ENCODE measurements at places on chromosomes 5 and 9.

DNA sequence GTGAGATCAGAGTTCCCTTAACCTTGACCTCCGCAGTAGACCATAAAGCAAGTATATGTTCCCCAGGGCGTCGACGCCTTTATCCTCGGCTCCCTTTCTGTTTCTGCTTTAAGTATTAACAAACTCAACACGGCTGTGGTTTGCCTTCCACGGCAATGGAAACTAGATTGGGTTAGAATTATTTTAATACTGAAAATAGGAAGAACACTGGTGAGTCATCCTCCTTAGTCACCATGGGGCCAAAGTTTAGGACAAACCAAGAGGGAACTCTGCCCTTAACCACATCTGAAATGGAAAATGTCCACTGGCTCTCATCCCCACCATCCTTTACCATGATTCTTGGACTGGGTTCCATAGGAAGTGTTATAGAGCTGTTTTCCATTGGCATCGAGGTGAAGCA lies 386.1 kb downstream of the ACTL7B start:
- H3K4me3 ChIP-seq, result no peak overlapping the region
- peak; percentile 78 for DNase-seq
- no peaks in the 10 kb centered on the region for H3K36me3 ChIP-seq
- peaks cover 42% of the 10 kb centered on the region for H3K4me1 ChIP-seq

DNA sequence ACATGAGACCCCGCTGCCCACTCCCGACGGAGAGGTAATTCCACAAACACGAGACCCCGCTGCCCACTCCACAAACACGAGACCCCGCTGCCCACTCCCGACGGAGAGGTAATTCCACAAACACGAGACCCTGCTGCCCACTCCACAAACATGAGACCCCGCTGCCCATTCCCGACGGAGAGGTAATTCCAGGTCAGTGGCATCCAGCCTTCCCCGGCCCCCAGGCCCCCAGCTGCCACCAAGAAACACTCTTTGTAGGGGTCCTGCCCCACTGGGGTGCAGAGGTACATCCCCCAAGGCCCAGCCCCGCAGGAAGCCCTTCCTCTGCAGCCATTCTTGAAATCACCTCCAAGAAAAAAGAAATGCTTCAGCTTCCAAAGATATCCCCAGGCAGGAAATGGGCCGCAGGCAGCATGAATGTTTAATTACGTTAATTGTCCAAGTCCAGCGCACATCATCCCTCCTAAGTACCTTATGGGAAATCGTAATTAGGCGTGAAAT lies 115.9 kb downstream of the ADAMTS2 start:
- H3K27ac ChIP-seq, result no peak overlapping the region
- H3K4me3 ChIP-seq, result no peak overlapping the region

GRCh38 chr5:55856516-55857246 lies 5.5 kb downstream of the IL31RA start:
- H3K4me3 ChIP-seq, result no peak overlapping the region
- no peaks in the 10 kb centered on the region for H3K27me3 ChIP-seq
- no peak overlapping the region for H3K27ac ChIP-seq
- peaks cover 19% of the 10 kb centered on the region for H3K4me1 ChIP-seq
- H3K36me3 ChIP-seq, result peaks cover 3% of the 10 kb centered on the region

DNA sequence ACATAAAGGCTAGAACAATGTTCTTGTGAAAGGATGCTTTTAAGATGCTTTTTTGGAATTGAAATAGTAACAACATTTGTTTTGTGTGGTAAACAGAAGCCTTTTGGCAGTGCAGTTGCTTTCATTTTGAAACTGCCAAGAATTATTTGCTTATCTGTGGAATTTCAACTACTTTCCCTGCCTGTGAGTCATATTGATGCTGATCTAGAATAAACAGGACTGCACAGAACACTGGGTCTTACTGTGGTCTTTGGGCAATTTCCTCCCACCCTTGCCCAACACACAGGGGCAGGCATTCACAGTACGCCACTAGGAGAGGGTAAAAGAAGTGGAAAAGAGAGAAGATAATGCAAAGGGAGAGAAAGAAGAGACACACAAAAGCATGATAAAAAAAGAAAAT lies 483.7 kb downstream of the ELAVL2 start:
- no peaks in the 10 kb centered on the region for H3K27me3 ChIP-seq
- no peaks in the 10 kb centered on the region for H3K4me1 ChIP-seq
- DNase-seq, result peak; percentile 1
- H3K4me3 ChIP-seq, result no peak overlapping the region
- no peak overlapping the region for H3K27ac ChIP-seq

- no peak overlapping the region for H3K4me3 ChIP-seq
- H3K27me3 ChIP-seq, result no peaks in the 10 kb centered on the region
- H3K27ac ChIP-seq, result peak overlapping the region; percentile 42
- DNase-seq, result peak; percentile 66
- peaks cover 29% of the 10 kb centered on the region for H3K4me1 ChIP-seq
Measured at GRCh38 chr9:37938121-37938891, 34.4 kb upstream of the SLC25A51 start.

DNA sequence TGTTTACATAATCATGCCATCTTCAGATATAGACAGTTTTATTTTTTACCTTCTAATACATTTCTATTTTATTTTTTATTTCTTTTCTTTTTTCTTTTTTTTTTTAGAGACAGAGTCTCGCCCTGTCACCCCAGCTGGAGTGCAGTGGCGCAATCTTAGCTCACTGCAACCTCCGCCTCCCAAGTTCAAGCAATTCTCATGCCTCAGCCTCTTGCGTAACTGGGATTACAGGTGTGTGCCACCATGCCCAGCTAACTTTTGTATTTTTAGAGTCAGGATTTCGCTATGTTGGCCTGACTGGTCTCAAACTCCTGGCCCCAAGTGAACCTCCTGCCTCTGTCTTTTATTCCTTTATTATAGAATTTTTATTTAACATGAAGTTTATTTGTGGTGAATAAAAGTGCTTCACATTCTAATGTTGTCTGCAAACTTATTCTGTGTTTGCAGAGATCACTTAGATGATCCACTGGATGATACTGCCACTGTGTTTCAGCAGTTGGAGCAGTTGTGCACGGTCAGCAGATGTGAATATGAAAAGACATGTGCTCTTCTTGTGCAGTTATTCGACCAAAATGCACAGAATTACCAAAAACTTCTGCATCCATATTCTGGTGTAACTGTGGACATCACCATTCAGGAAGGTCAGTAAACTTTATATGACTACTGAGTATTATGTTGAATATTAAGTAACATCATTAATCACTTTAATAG lies 62.2 kb downstream of the RANBP17 start:
- DNase-seq, result peak; percentile 82
- H3K4me1 ChIP-seq, result no peaks in the 10 kb centered on the region
- H3K36me3 ChIP-seq, result peaks cover 33% of the 10 kb centered on the region
- no peaks in the 10 kb centered on the region for H3K27me3 ChIP-seq

DNA sequence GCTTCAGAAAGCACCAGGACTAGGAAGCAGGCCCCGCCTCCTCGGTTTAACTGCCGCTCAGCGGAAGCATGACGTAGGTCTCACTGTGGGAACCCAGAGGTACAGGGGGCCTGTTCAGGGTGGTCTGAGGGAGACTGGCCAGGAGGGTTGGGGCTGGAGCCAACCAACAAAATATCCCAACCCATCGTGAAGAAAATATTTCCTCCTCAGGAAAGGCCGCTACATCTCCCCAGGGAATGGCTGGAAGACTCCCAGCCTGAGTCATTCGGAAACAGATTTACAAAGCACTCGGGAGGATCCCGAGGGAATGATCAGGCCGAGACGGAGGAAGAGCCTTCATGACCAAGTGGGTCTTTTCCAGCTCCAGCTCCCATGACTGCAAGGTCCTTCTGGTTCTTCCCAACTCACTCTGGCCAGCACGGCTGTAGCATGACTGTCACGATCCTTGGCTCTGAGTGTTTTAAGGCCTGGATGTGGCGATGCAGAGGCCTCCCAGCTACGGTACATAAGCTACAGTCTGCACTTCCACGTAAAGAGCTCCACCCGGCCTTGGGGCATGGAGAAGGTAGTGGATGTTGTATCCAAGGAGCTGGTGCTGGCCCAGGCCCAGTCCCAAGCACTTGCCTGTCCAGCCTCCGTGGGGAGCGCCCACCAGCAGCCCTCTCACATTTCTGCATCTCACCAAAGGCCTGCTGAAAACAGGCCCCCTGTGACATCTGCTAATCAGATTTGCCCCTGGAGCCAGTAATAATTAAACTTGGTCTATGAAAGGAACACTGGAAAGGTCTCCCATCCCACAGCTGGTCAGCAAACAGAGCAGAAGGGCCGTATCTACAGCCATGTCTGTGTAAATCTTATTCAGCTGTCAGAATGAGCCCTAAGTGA lies 100.6 kb downstream of the LHFPL2 start:
- no peaks in the 10 kb centered on the region for H3K27me3 ChIP-seq
- H3K36me3 ChIP-seq, result peaks cover 17% of the 10 kb centered on the region
- H3K4me1 ChIP-seq, result peaks cover 2% of the 10 kb centered on the region
- DNase-seq, result peak; percentile 25

GRCh38 chr5:64666078-64666477 lies 24.2 kb upstream of the SHISAL2B start:
- DNase-seq, result peak; percentile 37
- H3K4me1 ChIP-seq, result peaks cover 4% of the 10 kb centered on the region
- H3K4me3 ChIP-seq, result no peak overlapping the region
- no peaks in the 10 kb centered on the region for H3K36me3 ChIP-seq

GRCh38 chr5:55714749-55715148 lies 2.6 kb upstream of the SLC38A9 start:
- no peak for DNase-seq
- H3K27ac ChIP-seq, result no peak overlapping the region
- no peak overlapping the region for H3K4me3 ChIP-seq
- peaks cover 12% of the 10 kb centered on the region for H3K36me3 ChIP-seq
- peaks cover 5% of the 10 kb centered on the region for H3K4me1 ChIP-seq

- no peak overlapping the region for H3K4me3 ChIP-seq
Measured at GRCh38 chr9:123234853-123235252, 33.5 kb downstream of the STRBP start.

- H3K27ac ChIP-seq, result no peak overlapping the region
- no peak overlapping the region for H3K4me3 ChIP-seq
- no peak for DNase-seq
- H3K4me1 ChIP-seq, result no peaks in the 10 kb centered on the region
- peaks cover 14% of the 10 kb centered on the region for H3K27me3 ChIP-seq
Measured at GRCh38 chr9:120242116-120242811, 337.7 kb downstream of the CDK5RAP2 start.

DNA sequence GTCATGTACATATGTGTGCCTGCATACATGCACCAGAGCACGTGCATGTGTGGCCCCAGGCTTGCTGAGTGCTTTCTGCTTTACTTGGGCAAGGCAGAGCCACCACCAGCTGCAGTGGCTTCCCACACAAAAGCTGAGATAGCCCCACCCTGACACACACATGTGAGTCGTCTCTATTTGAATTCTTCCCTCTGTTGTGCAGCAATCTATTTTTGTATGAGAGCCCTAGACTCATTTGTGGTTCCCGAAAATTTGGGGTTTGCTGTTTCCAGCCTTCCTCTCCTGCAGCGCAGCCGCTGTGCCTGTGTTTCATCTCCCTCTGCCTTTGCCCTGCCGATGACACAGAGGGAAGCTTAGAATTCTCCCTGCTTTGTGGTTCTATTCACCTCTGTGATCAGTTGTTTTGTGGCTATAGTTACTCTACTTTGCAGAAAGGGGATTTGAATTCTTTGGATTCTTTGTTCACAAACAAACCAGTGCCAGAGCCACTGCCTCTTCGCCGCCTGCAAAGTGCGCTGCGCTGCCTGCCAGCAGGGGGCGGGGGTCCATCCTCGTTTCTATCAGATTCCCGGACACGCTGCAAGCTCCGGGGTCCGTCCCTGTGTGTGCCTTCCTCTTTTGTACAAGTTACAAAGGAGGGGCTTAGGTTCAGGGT lies 95.8 kb upstream of the DAP start:
- no peaks in the 10 kb centered on the region for H3K36me3 ChIP-seq
- H3K4me3 ChIP-seq, result no peak overlapping the region
- no peak overlapping the region for H3K27ac ChIP-seq
- peaks cover 35% of the 10 kb centered on the region for H3K27me3 ChIP-seq
- no peaks in the 10 kb centered on the region for H3K4me1 ChIP-seq

GRCh38 chr5:135437796-135438560 lies 9.2 kb downstream of the DCANP1 start:
- H3K36me3 ChIP-seq, result no peaks in the 10 kb centered on the region
- H3K27me3 ChIP-seq, result no peaks in the 10 kb centered on the region
- peaks cover 10% of the 10 kb centered on the region for H3K4me1 ChIP-seq
- H3K4me3 ChIP-seq, result no peak overlapping the region

DNA sequence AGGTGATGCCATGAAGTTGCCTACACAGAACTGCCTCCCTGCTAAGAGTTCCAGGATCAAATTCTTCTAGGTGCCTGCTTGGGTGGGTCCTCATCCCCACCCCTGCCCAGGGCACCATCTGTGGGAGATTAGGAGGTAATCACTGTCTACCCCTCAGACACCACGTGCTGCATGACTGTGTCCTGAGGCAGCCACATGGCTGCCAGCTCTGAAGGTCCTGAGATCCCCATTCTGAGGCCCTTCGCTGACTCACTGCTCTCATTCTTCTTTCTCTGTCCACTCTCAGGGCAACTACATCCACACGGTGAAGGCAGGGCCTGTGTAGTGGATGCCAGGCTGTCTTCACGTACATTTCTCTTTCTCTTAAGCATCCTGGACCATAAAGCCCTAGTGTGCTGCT lies 222.9 kb upstream of the ANKRD55 start:
- no peaks in the 10 kb centered on the region for H3K27me3 ChIP-seq
- H3K27ac ChIP-seq, result no peak overlapping the region
- no peak overlapping the region for H3K4me3 ChIP-seq
- peaks cover 16% of the 10 kb centered on the region for H3K4me1 ChIP-seq
- H3K36me3 ChIP-seq, result no peaks in the 10 kb centered on the region

- H3K36me3 ChIP-seq, result no peaks in the 10 kb centered on the region
- peaks cover 12% of the 10 kb centered on the region for H3K27me3 ChIP-seq
- no peak for DNase-seq
- H3K4me1 ChIP-seq, result no peaks in the 10 kb centered on the region
- H3K27ac ChIP-seq, result no peak overlapping the region
Measured at GRCh38 chr9:137851516-137852267, 25.9 kb upstream of the CACNA1B start.

DNA sequence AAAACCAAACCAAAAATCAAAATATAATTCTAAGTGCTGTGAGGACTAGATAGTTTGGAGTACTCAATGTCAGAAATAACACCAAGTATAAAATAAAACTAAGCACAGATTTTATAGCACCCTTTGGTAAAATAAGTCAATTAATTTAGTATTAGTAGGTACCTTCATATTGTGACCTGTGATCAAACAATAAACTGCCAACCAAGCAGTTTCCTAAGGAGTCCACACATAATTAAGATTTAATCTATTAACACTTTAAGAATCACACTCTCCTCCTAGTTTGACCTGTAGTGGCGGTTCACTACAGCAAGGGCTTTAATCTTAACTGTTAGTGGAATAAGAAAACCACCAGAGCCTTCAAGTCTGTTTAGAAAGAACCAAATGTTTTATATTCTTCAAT lies 2.8 kb downstream of the HNRNPK start:
- DNase-seq, result no peak
- peaks cover 31% of the 10 kb centered on the region for H3K4me1 ChIP-seq
- H3K27ac ChIP-seq, result peak overlapping the region; percentile 100

- H3K27ac ChIP-seq, result peak overlapping the region; percentile 35
- H3K36me3 ChIP-seq, result peaks cover 7% of the 10 kb centered on the region
- peaks cover 10% of the 10 kb centered on the region for H3K4me1 ChIP-seq
- DNase-seq, result no peak
Measured at GRCh38 chr5:109756543-109757185, 66.9 kb downstream of the MAN2A1 start.

GRCh38 chr9:99628285-99628684 lies 193.4 kb upstream of the NR4A3 start:
- no peaks in the 10 kb centered on the region for H3K4me1 ChIP-seq
- H3K27ac ChIP-seq, result no peak overlapping the region
- no peaks in the 10 kb centered on the region for H3K36me3 ChIP-seq
- DNase-seq, result no peak

All from MCF 10A (cell line).